Thoracic aorta (tissue), 2 donors: ENCODE measurements at places on chromosomes 4 and X. TPM values are rescaled to one million over a fixed set of nuclear protein-coding genes. Genes with fewer than 3 reads are reported as not detected.

DNA sequence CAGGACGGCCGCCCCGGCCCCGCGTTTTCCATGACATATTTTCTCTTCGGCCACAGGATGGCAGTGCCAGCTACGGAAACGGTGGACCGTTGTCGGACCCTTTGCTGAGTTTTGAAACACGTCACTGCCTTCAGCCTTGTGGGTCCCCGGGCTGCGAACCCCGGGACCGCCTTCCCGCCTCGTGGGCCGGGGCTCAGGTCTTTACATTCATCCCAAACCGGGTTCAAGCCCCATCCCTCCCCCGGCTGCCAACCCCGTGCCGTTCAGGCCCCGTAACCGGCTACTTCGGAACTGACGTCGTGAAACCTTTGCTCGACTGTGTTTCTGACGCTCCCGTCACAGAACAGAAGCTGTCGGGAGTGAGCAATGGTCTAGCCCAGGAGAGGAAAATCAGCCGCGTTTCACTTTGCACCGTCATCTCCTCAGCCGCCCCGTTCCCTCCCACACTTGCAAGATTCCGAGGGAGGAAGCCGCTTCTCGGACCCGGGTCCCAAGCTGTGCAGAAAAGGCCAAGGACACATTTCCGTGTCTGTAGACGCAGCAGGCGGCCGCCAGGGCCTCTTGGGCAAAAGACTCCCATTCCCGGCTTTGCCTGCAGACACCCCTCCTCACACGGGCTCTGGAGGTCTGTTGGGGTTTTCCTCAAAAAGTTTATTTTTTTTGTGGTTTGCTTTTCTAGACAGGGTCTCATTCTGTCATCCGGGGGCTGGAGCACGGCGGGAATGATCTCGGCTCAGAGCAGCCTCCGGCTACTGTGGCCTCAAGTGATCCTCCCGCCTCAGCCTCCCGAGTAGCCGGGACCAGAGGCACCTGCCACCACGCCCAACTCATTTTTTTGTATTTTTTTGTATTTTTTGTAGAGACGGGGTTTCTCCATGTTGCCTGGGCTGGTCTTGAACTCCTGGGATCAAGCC lies 41.4 kb upstream of the PPP2R3B start:
- no peak for DNase-seq

GRCh38 chrX:115499112-115499805 lies 61.7 kb upstream of the PLS3 start:
- DNase-seq: no peak

GRCh38 chr4:80058740-80059139 lies 14.3 kb downstream of the ANTXR2 start:
- DNase-seq: no peak

DNA sequence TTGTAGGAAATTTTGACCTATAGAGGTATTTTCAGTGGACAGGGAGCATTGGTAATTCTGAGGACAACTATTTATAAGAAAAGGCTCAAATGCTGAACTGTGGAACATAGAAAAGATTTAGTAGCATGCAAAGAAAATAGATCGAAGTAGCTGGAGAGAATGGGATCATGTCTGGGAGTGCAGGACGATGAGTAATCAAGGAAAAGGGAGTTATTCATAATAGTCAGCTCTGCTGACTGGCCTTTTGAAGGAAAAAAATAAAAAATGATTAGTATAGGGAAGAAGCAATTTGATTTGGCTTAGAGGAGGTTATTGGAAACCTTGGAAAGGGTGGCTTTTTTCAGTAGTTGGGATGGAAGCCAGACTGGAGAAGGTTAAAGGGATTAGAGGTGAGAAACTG lies 22.9 kb upstream of the ANK2 start:
- DNase-seq: no peak

DNA sequence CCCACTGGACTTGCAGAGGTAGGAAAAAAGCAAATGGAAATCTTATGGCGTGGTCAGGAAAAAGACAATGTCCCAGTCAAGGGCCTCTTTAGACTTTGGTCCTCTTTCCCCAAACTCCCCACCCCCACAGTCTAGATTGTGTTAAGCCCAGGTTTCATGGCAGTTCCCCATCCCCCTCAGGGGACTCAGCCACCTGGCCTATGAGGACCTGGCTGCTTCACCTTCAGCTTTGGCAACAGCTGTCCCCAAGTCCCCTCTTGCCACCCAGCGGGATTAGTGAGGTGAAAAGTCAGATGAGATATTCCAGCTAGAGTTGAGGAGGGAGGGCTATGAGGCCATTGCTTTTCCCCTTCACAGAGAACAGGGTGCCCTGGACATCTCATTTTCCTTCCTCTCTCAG lies 457 bp downstream of the RIPPLY1 start:
- DNase-seq: no peak

- DNase-seq: no peak
Measured at GRCh38 chrX:50853399-50853798, 39.4 kb upstream of the SHROOM4 start.

GRCh38 chr4:152325831-152326230 lies 210.1 kb downstream of the FBXW7 start:
- no peak for DNase-seq

- no peak for DNase-seq
Measured at GRCh38 chr4:145533001-145533400, 51.3 kb downstream of the SMAD1 start.

DNA sequence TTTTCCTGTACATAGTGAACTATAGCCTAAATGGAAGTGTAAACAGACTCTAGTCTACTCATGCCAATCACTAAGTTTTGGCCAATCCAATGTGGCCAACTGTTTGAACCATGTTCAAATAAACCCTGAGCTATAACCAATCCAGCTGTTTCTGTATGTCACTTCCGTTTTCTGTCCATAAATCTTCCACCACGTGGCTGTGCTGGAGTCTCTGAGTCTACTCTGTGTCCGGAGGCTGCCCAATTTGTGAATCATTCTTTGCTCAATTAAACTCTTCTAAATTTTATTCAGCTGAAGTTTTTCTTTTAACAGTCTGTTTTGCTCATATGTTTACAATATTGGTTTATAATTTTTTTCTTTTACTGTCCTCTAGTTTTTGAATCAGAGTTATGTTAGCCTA lies 112.3 kb upstream of the BANK1 start:
- no peak for DNase-seq

GRCh38 chr4:86594559-86595425 lies 677 bp downstream of the PTPN13 start:
- DNase-seq: no peak

CDKL2 gene
- total RNA-seq: 3.1 TPM

TLR3 gene
- total RNA-seq: 3.5 TPM

UGT2B15 gene
- not detected for total RNA-seq

USP11 gene
- total RNA-seq: 68.6 TPM
